KG1 (cell line): ENCODE measurements at places on chromosomes 4 and X.

DNA sequence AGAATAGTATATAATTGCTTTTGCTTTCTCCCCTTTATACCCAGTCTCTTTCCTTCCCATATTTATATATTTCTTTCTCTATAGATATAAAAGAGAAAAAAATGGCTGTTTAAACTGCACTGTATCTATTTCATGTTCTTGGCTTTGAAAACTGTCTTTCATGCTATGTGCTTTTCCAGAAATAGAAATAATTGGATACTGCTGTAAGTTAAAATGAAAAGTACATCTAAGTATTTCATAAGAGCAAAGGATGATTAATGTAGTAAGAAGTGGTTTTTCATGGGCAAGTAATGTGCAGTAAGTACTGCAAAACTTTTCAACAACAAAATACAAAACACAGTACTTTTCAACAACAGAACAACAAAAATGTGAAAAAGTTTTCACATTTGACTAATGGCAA lies 237.9 kb downstream of the SNCA start:
- no peak for DNase-seq

DNA sequence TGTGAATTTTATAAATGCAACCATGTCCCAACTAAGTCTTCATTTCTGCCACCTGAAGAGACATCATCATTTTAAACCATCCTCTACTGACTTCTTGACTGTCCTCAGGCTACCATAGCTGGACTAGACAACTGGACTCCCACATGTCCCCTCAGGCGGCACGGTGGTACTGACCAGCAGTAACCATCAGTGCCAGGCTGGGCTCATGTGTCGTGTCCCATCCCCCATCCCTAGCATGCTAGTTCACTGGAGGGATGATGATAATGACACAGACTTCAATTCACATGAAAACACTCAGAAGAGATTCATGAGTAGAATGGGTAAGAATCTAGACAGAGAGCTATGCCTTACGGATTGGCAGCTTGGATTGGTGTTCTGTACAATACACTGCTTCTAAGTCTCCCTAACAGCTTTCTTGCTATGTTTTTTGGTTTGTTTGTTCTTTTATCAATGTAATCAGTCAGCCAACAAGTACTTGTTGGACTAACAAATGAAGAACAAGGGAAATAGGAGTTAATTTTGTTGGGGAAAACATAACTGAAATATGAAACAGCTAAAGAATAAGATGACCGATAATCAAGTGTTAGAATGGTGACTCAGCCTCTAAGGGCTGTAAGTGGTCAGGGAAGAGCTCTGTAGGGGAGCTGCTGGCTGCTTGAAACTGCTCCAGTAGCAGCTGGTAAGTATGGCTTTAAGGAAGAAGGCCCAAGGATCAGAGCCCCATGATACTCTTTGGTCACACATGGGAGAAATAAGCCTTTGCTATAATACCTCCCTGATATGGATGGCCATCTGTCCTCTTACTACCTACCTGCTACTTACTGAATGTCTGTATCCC lies 10.3 kb downstream of the ZDHHC9 start:
- no peak for DNase-seq

DNA sequence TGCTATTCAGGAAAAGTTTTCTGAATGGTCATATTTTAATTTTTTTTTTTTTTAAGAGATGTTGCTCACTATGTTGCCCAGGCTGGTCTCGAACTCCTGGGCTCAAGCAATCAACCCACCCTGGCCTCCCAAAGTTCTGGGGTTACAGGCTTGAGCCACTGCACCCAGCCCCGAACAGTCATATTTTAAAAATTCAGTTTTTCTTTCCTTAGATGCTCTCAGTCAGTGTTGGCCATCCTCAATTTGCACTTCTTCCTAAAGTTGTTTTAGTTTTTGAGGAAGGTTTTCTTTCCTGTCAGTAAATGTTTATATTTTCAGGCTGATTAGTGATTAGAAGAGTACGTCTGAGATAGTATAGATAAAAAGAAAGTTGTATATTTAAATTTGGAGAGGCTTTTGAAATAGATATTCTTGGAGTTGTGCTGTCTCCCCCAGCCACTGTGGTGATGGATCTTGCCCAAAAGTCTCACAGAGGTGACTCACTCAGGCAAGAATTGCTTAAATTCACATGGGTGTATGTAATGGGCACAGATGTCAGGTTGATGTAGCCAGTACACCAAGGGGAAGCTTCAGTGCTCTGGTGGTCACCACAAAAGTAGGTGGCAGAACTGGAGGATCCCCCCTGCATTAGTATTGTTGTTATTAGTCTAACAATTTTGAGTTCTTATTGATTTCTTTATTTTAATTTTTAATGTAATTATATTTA lies 72.2 kb upstream of the ELOVL6 start:
- no peak for DNase-seq

DNA sequence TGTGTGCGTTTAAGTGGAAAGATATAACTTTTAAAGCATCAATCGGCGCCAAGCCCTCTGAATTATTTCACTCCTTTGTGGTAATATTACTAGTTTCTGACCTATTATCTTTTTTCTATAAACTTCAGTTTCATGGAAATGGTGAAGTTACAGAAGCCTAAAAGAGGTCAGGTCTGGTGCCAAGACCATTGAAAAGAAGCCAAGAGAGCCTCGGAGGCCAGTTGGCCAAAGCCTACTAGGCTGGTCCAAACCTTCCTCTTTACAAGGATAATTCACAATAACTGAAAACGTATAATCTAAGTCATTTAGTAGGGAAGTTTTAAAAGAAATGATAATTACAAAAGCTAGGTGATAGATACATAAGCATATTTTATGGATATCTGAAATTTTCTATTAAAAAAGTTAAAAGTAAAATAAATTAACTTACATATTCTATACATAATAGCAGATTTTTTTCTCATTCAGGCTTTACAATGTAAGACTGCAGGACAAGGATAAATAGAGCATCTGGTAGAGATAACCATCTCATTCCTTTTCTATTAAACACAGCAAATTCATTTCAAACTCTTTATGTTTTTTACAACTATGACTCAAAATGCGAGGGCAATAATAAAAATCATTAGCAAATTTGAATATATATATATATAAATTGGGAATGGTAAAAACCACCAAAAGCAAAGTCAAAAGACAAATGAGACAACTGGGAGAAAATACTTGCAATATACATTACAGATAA lies 49.2 kb downstream of the WDFY3 start:
- no peak for DNase-seq

DNA sequence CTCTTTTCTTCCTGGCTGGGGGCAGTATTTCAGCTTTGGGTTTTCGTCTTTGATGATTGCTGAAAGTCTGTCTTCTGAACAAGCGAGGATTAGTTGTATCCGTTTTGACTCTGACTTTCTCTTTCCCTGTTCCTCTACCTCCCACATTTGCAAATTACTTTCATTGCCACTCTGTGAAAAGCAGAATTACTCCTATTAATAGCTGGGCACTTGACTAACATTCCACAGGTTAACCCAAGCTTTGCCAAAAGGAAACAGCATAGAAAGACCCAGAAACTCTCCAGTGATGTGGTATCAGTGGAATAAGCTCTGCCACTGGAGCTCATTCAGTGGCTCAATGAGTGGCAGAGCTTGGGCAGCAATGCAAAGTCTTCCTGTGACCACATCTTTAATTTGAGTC lies 238.9 kb downstream of the PALLD start:
- no peak for DNase-seq

DNA sequence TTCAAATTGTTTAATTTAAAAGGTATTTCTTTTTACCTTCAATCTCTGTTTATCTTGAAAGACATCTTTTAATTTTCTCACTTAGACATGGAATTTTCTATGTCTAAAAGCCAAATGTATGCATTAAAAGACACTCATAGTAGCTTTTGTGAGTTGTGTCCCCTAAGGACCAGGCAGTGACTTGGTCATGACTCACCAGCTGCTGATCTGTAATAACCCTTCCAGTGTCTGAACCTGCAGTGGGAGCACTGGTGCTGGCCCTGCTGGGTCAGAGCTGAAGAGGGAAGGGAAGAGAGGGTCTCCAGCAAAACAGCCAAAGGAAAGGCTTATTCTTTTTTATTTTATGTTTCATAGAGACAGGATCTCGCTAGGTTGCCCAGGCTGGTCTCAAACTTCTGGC lies 31.1 kb upstream of the SH3D19 start:
- DNase-seq: no peak

DNA sequence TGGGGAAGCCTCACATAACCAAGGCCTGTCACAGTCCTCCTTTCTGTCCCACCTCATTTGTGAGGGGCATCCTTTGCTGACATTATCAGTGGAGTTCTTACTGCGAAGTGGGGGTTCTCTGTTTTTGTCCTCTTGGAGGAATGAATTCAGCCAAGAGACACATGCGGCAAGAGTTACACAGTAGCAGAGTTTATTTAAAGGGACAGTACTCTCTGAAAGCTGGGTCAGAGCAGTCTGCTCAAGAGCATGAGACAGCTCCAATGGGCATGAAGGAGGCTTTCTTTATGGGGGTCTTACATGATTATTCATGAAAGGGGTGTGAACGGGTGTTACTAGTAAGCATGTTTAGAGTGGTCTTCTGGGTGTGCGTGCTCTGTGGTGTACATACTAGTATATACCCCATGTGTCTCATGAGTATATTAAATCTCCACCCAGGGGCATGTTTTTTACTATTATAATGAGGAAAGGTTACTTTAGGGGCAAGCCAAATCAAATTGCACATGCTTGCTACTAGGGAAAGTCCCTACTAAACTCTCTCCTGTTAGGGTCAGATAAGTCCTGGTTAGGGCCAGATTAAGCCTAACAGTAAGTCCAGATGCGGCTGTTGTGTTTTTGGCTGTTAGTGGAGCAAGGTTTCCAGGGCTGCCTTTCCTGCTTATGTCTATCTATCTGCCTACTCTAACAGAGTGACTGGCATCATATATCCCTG lies 19.8 kb upstream of the LGI2 start:
- no peak for DNase-seq

DNA sequence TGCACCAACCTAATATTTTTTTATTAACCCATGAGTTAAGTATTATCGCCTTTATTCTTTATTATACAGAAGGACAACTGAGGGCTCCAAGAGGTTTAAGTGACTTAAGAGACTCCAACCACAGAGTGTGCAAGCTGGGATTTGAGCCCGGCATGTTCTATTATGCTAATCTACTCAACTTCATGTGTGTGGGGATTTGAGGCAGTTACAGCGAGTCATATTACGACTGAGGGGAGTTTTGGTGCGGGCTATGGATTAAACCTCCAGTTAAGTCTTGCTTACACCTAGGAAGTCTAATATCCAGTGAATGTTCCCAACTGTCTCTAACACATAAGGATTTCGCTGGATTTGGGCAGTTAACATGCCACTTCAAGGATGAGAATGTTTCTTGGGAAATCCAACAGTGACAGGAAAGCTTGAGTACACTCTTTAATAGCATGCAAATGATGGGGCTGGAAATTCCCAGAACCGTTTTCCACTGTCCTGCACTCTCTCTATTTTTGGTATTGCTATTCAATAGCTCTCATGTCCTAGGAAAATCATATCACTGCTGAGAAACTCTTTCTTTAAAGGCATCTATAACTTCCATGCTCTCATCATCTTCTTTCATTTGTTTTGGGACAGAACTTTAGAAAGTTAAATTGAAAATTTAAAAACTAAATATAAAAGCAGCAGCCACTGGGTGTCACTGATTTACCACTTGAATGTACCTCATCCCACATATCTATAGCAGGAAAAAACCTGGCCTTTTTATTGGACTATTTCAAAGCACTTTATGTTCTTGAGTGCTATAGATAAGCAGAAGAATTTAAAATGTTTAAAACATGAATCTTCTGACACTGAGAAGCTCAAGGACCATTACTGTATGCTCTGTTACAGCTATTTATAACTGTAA lies 165.1 kb upstream of the TTC29 start:
- no peak for DNase-seq
